ENCODE measurements at places on chromosomes 6 and 20.

DNA sequence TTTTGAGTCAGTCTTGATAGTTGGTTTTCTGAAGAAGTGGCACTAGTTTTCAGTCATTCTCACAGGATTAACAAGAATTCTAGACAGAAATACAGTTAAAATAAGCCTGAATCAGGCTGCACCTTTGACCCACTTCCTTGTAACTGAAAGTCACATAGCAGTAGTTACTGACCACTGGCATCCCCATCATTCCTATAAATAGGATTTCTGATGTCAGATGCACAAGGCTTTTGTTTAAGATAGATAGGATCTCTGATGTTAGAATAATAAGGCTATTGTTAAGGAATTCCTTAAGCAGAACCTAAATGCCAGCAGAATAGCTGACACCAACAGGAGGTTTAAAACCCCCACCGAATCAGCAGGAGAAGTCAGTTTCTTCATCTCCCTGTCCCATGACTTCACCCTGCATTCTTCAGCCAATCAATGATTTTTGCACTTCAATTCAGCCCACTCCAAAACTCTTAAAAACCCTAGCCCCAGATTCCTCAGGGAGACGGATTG, 30.6 kb upstream of the ZBTB24 start:
- DNase-seq, result no peak

- peak; percentile 77 for DNase-seq
Measured at GRCh38 chr6:5302995-5303622, 41.8 kb downstream of the FARS2 start.

DNA sequence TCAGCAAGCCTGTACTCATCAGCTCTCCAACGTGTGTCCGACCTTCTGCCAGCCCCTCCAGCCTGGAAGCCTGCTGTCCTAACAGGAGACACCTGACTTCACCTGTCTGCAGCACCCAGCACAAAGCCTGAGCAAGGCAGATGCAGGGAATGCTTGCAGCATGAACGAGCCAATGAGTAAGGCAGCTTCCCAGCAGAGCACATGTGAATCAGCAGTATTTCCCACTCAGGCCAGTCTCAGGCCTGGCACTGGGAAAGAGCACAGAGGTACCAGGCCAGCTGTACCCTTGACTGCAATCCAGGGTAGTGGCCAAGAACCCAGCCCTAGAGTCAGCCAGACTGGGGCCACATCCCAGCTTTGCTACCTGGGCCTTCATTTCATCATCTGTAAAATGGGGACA, 120.8 kb downstream of the MAFB start:
- DNase-seq, result peak; percentile 34

DNA sequence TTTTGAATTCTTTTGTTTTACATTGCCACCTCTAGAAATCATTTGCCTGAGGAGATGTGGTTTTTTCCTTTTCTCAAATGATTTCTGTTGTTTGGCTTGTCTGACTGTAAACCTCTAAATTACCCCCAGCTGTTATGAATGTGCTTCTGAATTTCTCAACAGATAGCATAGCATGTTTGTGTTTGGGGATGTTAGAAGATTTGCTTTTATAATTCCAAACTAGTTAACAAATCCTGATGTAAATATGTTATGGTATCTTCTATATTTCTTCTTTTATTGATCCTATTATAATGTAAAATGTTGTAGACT, 31.6 kb upstream of the EZR start:
- no peak for DNase-seq

DNA sequence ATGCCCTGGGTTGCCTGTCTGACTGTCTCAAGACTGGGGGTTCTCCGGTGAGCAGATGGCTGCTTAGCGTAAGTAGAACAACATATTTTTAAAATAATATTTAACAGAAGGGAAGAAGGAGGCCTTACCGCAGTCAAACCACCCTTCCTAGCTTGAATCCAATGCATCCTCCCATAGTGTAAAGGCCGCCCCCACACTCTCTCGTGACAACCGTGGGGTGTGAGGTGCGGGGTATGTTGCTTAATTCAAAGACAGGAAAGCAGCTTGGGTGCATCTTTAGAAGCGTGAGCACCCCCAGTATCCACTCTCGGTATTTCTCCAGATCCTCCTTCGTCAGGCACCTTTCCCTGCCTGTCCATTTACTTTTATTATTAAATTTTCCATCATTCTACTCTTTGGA, 501.2 kb upstream of the CDH4 start:
- no peak for DNase-seq

DNA sequence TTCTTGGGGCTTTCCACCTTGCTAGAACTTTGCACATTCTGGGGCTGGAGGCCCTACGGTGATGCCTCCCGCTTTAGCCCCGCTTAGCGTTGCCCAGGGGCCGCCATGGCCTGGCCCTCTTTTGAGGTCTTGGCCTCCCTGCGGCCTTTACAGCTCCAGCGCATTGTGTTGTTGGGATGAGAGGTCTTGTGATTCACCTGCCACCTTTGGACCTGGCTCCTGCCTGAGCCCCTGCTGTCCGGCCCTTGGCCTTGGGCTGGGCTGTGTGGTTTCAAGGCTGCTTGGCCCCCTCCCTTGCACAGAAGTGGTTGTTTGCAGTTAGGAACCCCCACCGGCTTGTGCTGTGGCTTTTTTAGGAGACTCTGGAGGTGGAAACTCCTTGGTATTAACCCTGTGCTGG, 61.0 kb upstream of the CDH4 start:
- no peak for DNase-seq

GRCh38 chr6:55220961-55221360, 46.6 kb downstream of the HCRTR2 start:
- DNase-seq, result no peak

DNA sequence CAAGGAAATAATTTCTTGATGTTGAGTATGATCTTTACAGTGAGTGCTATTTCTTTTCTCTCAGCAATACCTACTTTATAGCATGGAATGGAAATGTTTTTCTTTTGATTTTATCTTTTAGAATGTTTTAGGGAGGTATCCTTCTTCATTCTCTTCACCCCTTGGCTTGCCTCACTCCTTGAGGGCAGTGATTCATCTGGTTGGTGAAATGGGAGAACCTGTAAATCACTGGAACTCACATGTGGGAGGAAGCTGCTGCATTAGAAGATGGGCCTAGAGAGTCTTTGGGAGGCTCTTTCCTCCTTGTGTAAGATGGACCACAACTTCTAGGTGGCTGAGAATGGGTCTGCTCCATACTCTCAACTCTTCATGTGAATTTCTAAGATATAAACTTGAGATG, 244.8 kb upstream of the SYNCRIP start:
- DNase-seq, result no peak

GRCh38 chr6:5223309-5223708, 37.4 kb downstream of the LYRM4 start:
- no peak for DNase-seq

DNA sequence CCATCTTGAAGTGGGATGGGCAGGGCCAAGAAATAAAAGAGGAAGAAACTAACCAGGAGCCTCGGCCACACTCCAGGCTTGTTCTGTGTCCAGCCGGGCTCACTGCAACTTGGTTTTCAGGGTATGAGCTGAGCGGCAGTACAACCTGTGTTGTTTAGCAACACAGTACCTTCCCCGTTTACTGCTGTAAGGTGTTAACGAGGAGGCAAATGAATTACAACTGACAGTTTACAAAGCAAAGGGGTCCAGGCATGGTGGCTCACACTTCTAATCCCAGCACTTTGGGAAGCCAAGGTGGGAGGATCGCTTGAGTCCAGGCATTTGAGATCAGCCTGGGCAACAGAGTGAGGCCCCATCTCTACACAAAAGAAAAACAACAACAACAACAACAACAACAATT, 481.3 kb upstream of the SULF2 start:
- DNase-seq, result no peak

- DNase-seq, result no peak
Measured at GRCh38 chr20:26308961-26309360, 612.3 kb upstream of the ZNF337 start.

DNA sequence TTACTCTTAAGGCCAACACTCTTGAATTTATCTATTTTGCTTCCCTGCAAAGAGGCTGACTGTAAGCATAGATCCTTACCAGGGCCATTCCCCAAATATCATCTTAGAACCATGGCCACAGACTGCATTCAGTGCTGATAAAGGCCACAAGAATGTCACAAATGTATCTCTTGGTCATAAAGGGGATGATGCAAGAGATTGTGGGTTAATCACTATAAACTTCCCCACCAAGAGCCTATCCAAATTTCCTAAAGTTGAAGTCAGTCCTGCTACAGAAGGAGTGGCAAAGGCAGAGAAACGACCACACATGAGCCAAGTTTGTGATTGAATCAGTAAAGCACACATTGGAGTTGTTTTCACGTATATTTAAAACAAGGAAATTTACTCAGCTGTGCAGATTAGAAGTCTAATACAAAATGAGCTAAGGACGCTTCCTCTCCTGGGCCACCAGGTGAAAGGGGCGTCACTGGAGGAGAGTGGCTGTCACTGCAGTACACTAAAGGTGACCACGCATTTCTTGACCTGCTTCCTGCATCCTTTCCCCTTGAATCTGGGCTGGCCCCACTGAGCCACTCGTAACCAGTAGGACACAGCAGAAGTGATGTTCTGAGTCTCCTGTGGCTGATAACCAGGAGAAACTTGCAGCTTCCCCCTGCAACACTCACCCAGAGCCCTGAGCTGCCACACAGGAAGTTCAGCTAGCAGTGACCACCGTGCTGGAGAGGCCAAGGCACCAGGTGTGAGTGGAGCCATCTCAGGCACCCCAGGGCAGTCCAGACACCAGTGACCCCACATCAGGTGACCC, 181.9 kb downstream of the SYNDIG1 start:
- no peak for DNase-seq

- no peak for DNase-seq
Measured at GRCh38 chr20:20211988-20212518, 155.9 kb upstream of the INSM1 start.

DNA sequence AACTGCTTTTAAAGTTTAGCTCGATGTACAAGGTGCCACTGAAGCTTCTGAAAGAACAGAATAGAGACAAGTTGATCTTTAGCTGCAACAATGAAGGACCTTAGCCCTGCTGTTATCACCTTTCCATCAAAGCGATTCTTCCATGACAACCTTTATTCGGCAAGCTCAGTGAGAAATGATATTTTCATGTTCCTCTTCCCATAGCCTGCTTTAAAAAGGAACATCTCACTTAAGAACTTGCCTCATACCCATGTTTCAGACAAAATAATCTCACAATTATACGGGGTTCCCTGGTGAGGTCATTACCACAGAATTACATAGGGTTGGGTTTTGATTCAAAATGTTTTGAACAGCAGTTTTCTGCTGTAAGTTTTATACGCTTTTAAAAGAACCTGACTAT, 264.2 kb downstream of the THBS2 start:
- no peak for DNase-seq

DNA sequence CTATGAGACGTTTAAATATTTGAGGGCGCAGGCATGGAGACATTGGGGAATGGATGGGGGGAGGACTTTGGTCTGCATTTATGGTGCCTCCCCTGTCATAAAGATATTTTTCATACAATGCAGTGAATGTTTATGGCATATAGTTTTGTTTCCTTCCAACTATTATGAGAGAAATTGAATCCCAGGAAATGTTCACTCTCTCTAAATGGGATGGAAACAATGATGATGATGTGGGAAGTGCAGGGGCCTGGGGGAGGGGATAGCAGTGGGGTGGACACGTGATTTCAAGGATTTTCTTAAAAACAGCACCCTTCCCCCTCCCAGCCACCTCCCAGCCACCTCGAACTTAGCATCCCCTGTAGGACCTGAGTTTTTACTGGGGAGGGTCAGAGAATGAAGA, 69.9 kb downstream of the TOX2 start:
- no peak for DNase-seq

DNA sequence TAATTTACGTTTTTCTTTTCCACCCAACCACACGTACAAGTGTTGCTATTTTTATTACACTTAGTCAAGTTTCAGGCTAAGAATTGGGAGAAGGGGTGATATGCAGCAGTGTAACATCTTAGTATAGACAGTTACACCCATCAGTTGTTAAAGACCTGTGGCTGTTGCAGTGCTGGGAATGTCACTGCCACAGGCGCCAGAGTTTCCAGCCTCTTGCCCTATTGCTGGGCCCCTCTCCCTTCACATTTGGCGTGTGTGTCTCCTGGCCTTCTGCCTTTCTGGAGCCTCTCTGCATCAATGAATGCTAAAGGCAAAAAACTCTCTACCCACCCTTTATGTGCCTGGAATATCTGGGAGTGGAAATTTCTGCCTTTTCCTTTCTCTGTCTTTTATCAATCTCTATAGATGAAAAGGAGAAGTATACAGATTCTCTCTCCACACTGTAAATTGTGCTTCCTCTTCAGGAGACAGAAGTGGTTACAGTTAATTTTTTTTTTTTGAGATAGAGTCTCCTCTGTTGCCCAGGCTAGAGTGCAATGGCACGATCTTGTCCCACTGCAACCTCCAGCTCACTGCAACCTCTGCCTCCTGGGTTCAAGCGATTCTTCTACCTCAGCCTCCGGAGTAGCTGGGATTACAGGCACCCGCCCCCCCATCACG, 73.0 kb downstream of the TIAM2 start:
- DNase-seq, result no peak

- DNase-seq, result peak; percentile 96
Measured at GRCh38 chr20:45336530-45337366, 11.5 kb downstream of the SDC4 start.

- peak; percentile 55 for DNase-seq
Measured at GRCh38 chr20:45341939-45342854, 6.0 kb downstream of the SDC4 start.

DNA sequence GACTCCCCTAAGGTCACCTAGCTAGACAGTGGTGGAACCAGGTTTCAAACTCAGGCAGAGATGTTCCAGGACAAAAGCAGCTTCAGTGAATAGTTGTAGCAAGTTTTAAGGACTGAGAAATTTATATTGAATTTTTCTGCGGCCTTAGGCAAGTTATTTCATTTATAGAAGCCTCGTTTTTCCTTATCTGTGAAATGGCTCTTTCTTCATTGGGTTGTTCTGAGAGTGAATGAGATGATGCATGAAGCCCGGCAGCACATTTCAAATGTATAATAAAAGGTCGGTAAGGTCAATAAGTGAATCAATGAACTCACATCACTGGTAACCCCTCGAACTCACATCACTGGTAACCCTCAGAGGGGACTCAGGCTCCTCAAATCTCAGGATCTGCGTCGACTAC, 1.1 kb upstream of the GMPR start:
- DNase-seq, result no peak

DNA sequence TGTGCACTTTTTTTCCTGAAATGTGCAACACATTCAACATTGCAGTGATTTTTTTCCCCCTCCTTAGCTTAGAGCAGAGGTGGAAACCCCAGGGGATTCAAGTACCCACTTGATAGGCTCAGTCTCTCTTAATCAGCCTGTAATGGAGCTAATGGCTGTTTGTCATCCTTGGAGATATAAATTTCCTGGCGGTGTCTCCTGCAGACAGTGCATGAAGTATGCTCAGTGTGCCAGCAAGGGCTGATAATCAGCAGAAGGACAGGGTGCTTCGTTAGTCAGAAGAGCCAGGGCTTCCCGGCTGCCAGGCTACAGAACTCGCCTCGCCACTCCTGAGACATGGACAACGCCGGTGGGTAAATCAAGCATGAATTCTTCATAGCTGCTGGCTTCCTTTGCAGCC, 69.8 kb upstream of the PHACTR2 start:
- no peak for DNase-seq

DNA sequence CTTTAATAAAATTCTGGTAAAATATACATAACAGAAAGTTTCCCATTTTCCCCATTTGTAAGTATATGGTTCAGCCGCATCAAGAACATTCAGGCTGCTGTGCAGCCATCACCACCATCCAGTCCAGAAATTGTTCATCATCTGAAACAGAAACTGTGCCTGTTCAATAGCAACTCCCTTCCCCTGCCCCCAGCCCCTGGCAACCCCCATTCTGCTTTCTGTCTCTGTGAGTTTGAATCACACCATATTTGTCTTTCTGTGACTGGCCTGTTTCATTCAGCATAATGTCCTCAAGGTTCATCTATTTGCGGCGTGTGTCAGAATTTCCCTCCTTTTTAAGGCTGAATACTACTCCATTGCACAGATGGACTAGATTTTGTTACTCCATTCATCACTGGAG, 19.1 kb downstream of the VSTM2L start:
- no peak for DNase-seq

Data from RWPE1 (cell line).